Kasumi-1 (cell line): ENCODE measurements at places on chromosomes 5 and 9.

- peak; percentile 78 for DNase-seq
These were observed 41.8 kb upstream of the CDKN2B start for GRCh38 chr9:22050924-22051323.

DNA sequence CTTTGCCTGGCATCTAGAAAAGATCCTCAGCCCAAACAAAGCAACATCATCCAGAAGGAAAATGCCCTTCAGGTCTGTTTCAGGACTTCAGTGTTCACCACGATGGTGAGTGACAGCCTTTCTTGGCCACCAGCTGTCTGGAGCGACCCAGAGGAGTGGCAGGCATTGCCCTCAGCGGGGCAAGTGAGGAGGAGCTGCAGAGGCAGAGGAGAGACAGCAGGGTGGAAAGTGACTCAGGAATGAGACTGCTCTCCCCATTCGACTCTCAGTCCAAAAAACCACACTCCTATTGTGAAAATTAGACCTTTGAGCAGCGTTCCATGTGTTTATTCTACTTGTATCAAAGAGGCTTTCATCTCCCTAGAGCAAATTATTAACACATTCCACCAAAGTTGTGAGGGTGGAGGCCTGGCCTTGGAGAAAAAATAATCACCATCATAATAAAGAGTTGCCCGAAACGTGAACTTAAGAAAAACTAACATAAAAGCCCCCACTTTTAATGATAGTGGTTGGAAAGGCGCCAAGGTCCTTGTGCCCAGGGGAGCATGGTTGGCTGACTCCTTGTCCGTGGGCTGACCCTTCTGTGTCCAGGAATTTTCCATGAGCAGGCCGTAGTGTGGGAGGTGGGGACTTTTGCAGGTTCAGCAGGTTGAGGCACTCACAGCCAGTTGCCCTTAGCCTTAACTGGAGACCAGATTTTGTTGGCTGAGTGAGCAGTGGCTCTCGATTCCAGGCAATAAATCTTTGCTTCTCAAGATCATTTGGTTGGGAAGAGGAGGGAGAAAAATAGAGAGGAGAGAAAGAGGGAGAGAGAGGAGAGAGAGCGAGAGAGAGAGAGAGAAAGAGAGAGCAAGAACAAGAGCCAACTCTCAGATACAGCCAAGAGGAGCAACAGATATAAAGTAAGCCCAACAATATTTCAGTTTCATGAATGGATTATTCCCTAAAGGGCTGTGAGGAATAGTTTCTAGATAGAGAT is 125.9 kb upstream of the ANKRD55 start:
- DNase-seq, result no peak

DNA sequence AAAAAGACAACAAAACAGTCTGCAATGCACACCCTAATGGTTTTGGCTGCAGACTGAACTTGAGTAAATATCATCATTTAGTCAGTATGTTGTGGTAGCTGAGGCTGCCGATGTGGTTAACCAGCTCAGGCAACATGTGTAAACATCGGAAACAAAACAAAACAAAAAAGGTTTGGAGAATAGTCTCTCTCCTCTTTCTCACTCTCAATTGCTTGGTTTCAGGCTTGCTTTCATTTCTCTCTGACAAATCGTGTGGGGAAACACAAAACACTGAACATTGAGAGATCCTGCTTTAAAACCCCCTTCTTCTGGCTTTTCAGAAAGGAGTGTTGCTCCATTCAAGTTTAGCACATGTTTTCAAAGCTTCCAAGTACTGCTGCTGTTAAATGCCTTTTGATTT is 453.3 kb downstream of the BNC2 start:
- no peak for DNase-seq

GRCh38 chr9:18971404-18971803 is 61.6 kb downstream of the SAXO1 start:
- no peak for DNase-seq

DNA sequence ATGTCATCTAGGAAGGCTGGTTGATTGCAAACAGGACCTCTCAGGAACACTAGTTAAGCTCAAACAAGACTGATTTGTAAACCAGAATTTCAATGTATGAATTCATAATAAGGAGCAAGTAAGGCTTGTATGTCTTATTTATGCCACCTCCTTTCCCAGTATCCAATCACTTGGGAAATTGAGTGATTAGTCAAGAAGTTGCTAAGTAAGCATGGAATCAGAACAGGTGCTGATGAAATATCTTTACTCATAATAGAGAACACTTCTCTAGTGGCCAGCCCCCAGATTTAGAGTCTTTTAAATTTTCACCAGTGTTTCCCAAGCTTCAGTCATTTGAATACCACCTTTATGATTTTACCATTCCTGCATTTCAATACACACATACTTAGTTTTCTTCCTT is 5.3 kb upstream of the DDX4 start:
- DNase-seq, result no peak

DNA sequence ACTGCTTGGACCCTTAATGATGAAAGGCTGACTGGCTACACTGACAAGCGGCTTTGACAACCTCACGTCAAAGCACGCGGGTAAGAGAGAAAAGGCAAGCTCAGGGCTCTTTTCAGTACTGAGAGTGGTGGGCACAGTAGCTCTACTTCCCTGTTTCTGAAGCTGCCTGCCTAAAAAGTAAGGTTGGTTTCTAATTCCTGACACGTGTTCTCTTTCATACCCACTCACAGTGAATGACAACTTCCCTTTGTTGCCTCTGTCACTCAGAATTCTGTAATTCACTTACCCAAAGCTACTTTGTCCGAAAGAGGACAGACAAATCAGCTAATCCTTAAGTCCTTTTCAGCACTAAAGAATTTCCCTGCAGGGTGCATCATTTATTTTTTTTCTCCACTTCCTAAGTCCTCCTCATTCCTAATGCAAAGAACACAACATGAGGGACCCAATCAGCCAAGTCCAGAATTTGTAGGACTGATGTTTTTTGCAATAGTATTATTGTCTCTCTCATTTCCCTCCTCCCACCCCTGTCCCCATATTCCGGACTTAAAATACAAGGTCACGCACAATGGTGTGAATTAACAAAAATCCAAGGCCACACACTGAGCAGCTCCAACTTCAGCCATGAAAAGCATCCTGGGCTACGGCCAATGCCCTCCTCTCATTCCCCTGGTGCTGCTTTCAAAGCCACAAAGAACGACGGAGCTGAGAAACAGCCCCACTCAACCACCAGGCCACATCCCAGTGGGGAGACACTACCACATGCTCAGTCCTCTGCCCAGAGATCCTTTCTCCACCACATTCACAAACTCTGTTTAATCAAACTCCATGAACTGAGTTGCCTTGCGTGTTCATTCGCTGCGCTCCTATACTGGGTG is 221.0 kb downstream of the TSSK1B start:
- DNase-seq, result peak; percentile 73

- no peak for DNase-seq
These were observed 195.7 kb downstream of the DCP2 start for GRCh38 chr5:113172231-113172826.

- no peak for DNase-seq
These were observed 15.6 kb upstream of the BTNL9 start for GRCh38 chr5:181024245-181025064.

GRCh38 chr9:33455945-33456344 is 8.6 kb upstream of the AQP3 start:
- no peak for DNase-seq

DNA sequence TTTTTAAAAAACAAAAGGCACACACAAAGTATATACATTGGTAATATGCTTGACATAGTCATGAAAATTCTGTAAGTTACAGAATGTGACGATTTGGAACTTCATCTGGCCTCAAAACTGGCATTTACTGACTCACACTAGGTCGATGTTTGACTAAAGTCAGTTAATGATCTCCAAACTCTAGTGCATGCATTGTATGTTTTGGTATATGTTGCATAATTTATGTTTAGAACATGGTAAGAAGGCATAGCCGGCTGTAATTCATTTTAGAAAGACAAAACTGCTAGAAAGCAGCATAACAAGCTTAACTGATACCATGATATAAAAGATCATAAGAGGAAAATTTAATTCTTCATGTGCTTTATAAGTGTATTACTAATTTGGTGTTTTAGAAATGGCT is 58.6 kb upstream of the RICTOR start:
- DNase-seq, result no peak

- no peak for DNase-seq
These were observed at the start of gene PBX3 for GRCh38 chr9:125747053-125747764. TSS of gene PBX3 (plus strand) at chr9:125747373.

DNA sequence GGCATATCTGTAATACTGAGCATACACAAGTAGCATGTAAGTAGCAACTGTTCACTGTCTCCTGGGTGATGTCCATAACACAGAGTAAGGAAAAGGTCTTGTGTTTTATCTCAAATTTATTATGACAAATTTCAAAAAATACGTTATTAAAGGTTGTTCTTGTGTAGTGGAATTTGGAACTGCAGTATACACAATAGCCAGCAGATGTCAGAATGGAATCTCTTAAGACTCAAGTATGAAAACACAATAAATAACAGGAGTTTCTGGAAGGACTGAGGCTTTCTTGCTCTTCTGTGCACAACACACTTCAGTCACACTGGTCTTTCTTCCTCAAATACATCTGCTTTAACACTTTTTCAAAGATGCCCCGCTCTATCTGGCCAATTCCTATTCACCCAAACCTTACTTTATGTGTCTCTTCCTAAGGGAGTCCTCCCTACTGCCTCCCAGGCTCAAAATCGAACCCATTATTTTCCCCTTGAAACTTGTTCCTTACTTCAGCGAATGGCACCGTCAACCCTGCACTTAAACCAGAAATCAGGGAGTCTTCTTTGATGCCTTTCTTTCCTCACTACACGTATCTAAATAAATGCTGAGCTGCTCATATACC is 6.5 kb upstream of the FBXO10 start:
- peak; percentile 61 for DNase-seq

DNA sequence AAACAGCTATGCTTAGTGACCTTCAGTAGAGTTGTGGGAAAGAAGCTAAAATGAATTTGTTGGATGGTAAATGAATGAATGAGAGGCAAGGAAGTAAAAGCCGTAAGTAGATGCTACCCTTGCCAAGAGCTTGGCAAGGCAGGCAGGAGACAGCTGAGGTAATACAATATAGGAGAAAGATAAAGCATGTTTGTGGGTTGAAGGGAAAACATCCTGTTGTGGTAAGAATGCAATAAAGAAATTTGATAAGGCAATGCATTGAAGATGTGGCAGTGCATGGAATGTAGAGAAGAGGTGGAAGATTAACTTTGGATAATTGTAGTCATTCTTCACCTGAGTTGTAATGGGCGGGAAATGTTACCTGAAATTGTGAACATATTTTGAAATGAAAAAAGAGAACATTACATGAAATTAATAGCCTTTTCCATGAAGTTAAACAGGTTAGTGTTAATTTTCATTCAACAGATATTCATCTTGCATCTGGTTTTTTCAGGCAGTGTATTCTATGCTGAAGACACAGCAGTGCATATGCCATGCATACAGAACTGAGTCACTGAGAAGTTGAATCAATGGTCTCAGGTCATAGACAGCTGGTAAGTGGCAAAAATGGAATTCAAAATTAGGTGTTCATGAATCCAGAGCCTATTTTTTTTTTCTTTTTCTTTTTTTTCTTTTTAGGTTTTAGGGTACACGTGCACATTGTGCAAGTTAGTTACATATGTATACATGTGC is 43.4 kb upstream of the SPINK5 start:
- DNase-seq, result no peak

GRCh38 chr5:64096771-64097170 is 68.9 kb upstream of the RNF180 start:
- no peak for DNase-seq

GRCh38 chr9:78848061-78848460 is 551.1 kb downstream of the PSAT1 start:
- no peak for DNase-seq

DNA sequence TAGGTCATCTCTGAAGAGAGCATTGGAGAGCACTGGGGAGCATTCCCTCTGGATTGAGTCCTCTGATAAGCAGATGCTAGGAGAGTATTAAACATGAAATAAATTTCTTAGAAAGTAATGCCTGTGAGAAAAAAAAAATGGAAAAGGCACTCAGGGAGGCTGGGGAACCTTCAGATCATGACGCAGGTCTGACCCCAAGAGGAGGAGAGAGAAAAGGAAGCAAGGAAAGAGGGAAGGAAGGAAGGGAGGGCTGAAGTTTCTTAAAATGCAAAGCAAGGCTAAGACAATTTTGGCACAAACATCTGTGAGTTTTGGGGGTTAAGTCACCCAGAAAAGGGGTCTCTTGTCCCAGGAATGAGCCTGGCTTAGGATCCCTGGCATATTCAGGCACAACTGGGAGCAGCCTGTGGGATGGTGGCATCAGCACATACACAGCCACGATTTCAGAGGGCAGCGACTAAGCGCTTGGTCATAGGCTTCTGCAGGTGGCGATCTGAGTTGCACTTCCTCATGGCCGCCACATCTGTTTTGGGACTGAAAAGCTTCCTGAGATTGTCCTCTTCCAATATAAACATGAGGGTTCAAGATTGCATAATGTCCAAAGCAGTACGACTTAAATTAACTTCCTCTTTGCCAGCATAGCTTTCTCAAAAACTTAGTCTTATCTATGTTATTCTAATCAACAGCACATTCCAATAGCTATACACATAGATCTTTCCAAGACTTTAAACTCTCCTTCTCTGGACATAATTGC is 692.7 kb downstream of the DNAH5 start:
- peak; percentile 52 for DNase-seq
